Cardiac septum (tissue), 1 donor: ENCODE measurements at places on chromosomes 2 and 18.

DNA sequence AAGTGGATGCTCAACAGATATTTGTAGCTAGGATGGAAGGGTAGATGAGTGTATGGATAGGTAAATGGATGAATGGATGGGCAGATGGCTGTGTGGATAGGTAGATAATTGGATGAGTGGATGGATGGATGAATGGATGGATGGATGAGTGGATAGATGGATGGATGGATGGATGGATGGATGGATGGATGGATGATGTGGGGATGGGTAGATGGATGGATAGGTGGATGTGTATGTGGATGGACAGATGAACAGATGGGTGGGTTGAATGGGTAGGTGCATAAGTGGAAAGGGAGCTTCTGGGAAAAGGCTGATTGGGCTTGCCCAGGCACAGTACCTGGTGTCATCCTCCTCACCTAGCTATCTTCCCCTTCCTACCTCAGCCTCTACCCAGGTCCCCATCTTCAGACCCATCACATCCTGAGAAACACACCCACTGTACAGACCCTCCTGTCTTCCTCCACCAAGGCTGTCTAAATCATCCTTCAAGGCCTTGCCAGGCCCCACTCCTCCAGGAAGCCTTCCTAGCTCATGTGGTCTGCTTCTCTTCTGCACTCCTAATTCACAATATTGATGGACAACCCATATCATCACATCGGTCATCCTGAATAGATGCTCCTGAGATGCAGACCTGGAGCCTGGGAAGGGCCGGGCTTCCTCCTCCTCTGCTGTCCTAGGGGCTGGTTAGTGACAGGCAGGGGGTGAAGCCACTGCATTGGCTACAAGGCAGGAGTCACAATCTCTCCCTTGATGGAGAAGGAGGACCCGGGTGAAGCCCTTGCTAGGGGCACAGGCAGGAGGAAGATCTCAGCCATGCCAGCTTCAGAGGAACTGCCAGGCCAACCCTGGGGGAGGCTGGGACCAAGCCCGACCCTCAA lies 49.4 kb downstream of the SMAD7 start:
- peak; percentile 5 for DNase-seq

GRCh38 chr2:197986977-197987376 lies 182.6 kb downstream of the PLCL1 start:
- DNase-seq: no peak

DNA sequence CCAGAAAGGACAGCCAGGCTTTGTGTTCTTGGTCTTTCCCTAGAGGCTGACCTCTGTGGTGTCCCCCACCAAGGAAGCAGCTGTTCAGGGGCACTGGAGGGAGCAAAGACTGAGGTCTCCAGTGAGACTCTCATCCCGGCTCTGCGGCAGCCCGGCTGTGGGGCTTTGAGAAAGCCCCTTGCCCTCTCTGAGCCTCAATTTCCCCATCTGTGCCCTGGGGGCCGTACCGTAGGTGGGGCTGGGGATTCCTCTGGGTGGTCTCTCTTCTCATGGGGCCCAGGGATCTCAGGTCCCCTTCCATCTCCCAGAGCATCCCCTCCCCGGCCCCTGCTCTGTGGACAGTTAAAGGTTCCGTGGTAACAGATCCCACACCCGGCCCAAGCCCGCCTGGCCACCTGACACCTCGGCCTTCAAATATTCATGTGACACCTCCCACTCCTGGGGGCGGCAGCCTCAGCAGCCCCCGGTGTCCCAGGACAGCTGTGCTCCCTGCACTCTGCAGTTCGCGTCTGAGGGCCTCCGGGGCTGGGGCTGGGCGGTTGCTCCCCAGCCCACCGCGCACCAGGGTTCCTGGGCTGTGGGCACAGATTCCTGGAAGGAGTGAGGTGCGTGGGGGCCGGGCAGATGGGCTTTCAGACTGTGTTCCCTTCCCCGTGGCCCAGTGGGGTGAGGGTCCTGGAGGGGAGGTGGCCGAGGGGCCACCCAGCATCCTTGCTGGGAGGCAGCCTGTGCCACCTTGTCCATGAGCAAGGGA lies 15.1 kb upstream of the KLHL30 start:
- DNase-seq: no peak

- DNase-seq: no peak
Observed at GRCh38 chr2:211609127-211609526, 929.5 kb downstream of the ERBB4 start.

GRCh38 chr18:48928787-48929186 lies 22.0 kb downstream of the SMAD7 start:
- DNase-seq: peak; percentile 87

DNA sequence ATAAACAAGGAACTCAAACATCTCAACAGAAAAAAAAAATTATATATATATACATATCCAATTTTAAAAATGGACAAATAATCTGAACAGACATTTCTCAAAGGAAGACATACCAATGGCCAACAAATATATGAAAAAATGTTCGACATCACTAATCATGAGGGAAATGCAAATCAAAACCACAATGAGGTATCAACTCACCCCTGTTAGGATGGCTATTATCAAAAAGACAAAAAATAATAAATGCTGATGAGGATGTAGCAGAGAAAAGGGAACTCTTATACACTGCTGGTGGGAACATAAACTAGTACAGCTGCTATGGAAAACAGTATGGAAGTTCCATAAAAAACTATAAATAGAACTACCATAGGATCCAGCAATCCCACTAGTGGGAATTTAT lies 46.1 kb downstream of the CLASP1 start:
- no peak for DNase-seq

DNA sequence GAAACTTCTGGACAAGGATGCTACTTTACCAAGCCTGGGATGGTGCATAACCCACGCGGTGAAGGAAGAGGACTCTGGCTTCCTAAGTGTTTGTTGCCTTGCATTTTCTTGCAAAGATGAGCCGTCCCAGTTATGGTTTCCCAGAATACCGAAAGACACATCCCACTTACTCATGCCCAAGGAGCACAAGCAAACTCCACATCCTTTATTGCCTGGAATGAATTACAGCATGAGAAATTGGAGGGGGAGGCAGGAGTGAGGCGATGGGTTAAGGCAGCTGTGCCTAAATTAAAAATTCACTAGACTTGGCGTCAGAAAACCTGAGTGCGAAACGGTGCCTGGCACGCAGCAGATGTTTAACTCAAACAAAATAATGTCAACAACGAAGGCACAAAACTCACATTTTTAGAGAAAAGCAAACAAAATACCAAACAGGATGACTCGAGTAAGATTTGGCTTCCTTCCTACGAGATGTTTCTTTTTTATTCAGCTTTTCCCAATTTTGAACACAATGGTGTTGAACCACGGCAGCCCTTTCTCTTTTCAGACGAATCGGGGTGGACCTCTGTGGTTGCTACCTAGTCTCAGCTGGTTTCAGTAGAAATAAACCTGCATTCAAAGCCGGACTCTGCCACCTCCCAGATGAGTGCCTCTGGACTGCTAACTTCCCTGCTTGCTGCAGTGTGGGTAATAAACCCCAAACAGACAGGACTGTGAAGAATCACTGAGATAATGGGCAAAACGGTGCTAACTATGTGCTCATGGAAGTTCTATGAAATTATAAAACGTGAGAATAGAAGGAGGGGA lies 100.3 kb upstream of the NCK2 start:
- no peak for DNase-seq

DNA sequence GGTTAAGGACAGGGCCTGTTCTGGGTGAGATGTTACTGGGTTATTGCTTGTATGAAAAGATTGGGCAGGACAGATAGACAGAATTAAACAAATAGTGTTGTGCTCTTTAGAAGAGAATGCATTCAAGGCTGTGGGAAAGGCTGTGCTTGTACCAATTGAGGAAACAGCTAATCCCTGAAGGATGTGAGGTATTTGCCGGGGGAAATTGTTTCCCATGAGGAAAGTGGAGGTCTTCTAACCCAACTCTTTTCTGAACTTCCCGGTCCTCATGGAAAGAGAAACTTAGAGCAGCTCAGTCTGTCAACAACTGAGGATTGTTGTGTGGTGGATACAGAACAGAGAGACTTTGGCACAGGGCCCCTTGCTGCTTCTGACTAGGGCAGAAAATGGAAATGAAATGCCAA lies 9.5 kb downstream of the SLC1A4 start:
- no peak for DNase-seq

- DNase-seq: no peak
Observed at GRCh38 chr18:49656073-49656692, 94.3 kb downstream of the LIPG start.

- no peak for DNase-seq
Observed at GRCh38 chr18:47163241-47163640, 12.9 kb downstream of the IER3IP1 start.

DNA sequence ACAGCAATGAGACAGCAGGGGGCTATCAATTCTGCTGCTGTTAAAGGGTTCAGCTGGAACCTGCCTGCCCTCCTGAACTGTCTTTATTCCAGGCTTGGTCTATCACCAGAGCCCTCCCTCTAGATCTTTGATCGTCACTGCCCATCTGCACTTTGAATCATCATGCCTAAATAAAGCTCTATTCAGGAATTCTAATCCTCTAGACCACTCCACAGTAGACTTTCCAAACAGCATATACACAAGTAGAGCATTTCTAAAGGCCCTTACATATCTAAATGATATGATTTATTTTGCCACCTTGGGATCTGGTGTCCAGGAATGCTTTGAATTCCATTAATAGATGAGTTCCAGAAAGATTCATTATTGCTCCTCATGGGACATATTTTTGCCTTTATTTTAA lies 542.1 kb upstream of the SYT4 start:
- DNase-seq: no peak

- DNase-seq: no peak
Observed at GRCh38 chr2:191202209-191202721, 42.9 kb upstream of the MYO1B start.

DNA sequence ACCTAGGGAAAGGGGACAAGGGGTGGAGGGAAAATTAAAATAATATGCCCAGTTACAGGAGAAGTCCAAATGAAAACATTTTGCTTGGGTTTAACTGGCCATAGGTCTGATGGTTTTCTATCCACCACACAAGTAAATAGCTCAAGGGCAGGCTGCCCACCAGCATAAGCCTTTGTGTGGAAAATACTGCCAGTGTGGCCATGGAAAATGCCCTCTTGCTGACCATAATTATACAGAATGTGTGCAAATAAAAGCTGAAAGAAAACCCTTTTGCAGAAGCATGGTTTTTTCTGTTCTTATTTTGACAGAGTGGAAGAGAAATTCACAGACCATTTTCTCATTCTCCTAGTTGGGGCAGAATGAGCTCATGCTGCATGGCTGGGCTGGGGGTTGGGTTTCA lies 111.3 kb upstream of the SIX2 start:
- no peak for DNase-seq

DNA sequence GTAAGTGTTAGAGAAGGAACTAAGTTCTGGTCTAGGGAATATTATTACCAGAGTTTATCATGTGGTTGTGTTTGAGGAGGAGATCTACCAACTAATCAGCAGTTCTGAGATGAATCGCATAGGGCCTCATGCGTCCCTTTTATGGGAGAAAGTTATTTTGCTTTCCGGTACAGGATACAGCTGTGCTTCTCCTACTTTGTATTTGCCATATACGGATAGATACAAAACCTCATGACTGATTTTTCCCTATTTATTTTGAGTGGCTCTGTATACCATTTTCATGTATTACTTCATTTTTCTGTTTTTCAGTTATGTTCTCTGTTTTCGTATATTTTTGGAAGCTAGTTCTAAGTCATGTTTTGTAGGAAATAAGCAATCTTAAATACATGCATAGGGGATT lies 66.8 kb downstream of the ACSL3 start:
- DNase-seq: no peak

DNA sequence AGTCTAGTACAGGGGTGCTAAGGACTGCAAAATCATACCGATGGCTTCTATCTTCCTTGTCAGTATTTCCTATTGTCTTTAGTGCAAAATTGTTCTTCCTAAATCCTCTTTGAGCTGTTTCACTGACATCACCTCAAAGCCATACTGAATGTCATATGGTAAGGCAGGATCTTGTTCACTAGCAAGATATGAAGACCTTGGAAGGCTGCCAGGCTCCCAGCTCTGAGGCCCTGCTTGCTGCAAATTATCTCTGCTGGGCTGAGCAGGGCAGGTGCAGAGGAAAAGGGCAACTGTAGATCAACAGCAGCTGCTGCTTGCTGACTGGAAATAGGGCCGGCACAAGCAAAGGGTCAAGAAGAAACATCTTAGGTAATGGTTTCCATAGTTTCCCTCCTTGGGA lies 58.2 kb downstream of the PMAIP1 start:
- no peak for DNase-seq

- DNase-seq: no peak
Observed at GRCh38 chr18:79702906-79703305, 23.3 kb downstream of the CTDP1 start.

- peak; percentile 61 for DNase-seq
Observed at GRCh38 chr2:94997981-94998930, 27.3 kb upstream of the MAL start.

- no peak for DNase-seq
Observed at GRCh38 chr2:101185085-101185484, 33.9 kb upstream of the TBC1D8 start.

DNA sequence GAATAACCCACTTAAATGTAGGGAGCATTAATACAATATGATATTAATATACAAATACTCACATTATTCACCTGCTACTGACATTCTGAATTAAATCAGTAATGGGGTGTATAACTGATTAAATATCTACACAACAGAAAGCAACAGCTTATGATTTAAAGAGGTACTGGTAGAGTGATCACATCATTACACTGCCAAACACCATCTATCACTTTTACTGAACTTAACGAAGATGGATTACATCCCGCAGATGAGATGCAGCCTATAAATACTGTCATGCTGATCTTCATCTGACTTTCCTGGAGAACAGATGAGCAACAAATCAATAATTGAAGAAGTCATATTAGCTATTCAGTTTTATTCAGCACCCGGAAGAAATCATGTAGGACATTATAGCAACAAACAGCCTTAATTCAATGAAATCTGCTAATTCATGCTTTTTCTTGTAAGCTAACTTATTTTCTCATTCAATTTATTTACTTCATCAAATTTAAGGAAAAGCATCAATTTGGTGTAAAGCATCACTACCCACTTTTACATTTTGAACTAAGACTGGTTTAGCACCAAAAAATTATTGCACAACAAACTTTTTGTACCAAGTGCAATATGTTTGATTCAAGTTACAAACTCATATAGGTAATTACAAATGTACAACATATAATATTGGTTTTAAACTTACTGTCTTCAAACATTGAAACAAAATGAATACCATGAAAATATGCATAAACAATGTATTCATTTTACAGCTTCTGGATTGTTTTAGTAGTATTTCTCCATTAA lies 1509.0 kb downstream of the LRP1B start:
- DNase-seq: no peak

DNA sequence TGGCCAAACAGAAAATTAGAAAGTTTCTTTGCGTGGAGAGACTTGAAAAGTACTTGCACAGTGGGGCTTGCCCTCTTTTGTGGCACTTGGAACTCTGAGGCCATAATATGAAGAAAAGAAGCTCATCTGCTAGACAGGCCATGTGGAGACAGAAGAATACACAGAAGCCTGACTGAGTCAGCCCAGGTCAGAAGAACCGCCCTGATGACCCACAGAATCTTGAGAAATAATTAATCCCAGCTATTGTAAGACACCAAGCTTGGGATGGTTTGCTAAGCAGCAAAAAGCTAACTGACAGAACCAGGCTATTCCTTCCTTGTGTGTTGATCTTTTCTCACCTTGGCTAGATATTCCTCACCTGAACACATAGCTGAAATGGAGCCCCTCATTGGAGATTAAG lies 33.7 kb downstream of the G6PC2 start:
- no peak for DNase-seq

GRCh38 chr2:175309799-175310198 lies 128.3 kb upstream of the ATP5MC3 start:
- DNase-seq: no peak
